ENCODE measurements at places on chromosomes 12 and 14.

DNA sequence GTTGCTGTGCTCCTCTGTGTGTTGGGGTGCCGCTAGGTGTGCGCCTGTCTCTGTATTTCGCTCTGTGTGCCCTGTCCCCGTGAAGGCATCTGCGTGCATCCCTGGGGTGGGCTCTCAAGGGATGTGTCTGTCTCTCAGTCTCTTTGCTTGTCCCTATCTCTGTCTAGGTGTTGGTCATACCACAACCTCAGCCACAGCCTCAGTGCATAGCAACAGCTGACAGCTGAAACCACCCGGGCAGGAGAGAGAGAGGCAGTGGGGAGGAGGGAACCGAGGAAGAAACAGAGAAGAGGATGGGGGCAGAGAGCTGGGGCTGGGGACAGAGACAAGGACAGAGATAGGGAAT lies 953 bp upstream of the NXPH4 start:
- DNase-seq: peak; percentile 51

DNA sequence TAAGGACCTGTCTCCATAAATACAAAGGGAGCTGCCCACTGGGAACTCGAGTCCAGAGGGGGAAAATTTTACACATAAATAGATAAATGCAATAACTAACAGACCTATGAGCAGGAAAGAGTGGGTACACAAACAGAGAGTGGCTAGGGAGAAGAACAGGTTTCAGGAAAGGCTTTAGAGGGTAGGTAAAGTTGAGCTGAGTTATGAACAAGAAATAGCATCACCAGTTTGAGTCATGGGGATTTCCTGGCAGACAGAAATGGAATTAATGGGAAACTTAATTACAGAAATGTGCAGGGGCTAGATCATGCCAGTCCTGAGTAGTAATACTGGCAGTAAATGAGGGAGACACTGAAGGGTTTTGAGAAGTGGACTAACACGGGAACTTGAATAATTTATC lies 58.0 kb upstream of the CCDC175 start:
- no peak for DNase-seq

- peak; percentile 93 for DNase-seq
Measured at GRCh38 chr14:106844608-106845285, 1318.4 kb downstream of the TMEM121 start.

GRCh38 chr12:42315108-42315507 lies 10.8 kb downstream of the ZCRB1 start:
- no peak for DNase-seq

GRCh38 chr12:28425526-28425925 lies 235.3 kb downstream of the CCDC91 start:
- DNase-seq: no peak

- no peak for DNase-seq
Measured at GRCh38 chr14:69711065-69711464, 55.9 kb upstream of the SRSF5 start.

DNA sequence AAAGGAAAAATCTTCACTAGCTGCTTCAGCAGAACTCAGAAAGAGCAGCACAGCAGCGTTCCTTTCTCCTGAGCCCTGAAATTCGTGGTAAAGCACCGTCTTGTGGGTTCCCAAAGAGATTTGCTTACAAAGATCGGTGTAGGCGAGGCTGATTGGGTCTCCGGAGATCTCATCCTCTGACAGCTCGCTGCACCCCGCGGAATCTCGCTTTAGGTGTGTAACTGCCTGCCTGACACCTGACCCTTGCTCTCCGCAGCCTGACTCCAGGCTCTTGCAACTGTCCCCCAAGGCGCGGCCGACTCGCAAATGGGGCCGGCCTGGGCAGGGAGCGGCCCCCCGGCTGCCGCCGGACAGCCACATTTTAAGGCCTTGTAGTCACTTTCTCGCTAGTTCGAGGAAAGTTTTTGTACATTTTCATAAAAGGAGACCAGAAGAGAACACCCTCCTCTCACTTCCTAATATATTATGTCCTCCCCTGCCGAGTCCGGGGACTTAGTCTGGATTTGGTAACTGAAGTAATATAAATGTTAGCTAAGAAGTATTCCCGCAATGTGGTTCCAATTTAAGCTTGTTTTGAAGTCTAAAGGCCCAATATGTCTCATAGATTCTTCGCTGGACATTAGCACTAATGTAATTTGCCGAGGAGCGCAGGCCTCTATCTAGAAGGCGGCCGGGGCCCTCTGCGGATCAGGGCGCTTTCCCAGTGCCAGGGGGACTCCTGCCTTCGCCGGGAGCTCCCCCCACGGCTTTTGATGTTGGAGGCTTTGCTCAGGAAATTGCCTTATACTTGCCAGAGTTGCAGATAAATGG lies 177.3 kb upstream of the CDKN3 start:
- DNase-seq: no peak

GRCh38 chr12:107760207-107760808 lies 629 bp downstream of the PRDM4 start:
- peak; percentile 54 for DNase-seq

- DNase-seq: peak; percentile 40
Measured at GRCh38 chr12:2879853-2880252, 2.8 kb downstream of the RHNO1 start.
